ENCODE measurements at places on chromosomes 7 and 10.
A peak's percentile ranks its signal among the peaks of the same experiment; 100 is the strongest.

- DNase-seq, result no peak
Observed at GRCh38 chr10:130409331-130409730, 273.1 kb downstream of the GLRX3 start.

GRCh38 chr10:116444527-116445142, 17.0 kb downstream of the PNLIPRP3 start:
- DNase-seq, result peak; percentile 59

GRCh38 chr10:127132451-127132850, 63.9 kb downstream of the INSYN2A start:
- DNase-seq, result no peak

- DNase-seq, result no peak
Observed at GRCh38 chr7:21256310-21256877, 171.5 kb upstream of the SP4 start.

DNA sequence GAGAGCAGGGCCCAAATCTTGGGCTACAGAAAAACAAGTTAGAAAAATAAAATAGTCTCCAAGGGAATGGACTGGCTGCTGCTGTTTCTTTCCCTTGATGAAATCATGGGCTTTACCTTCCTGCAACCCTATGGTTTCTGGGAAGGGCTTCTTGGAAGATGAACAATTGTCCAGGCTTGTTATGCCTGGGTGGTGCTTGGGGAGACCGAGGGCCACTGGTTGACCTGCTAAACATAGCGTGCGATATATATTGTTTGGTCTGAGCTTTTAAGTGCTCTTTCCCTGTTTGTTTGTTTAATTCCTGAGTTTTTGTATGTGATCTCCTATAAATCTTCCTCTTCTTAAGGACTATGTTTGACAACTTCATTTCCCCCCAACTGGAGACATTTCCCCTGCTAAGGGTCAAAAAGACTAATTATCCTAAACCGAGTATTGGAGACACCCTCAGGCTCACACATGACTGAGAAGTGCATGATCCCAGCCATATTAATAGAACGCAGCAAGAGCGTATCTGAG, 37.9 kb downstream of the SLC25A28 start:
- no peak for DNase-seq

DNA sequence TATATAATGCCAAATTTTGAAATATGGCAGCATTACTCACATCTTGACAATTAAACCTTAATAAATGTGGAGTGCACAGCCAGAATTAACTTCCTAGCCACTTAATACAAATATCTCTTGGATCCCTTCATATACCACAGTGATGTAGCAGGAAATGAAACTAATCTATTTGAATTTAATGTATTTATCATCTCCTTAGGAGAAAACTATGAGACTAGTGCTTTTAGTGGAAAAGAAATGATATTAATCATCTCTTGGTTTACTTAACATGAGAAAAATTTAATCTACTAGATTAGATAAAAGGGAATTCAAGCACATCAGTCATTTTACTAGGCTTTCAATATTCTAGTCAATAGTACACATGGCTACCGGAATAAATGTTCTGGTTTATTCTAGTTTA, 55.7 kb upstream of the GPR22 start:
- no peak for DNase-seq

DNA sequence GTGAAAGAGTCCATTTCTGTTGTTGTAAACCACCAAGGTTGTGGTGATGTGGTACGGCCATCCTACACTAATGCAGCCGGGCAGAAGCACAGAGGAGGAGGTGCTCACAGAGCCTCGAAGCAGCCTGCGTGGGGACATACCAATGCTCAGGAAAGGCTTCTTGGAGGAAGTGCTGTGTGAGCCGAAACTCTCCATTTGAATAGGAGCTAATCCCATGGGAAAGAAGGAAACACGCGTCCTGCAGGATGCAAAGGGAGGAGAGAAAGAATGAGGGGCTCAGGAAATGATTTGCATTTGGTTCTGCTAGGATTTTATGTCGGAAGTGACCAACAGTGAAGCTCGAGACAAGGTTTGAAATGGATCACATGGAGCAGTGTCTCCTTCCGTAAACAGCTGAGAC, 477.9 kb upstream of the ANKRD30A start:
- peak; percentile 7 for DNase-seq

DNA sequence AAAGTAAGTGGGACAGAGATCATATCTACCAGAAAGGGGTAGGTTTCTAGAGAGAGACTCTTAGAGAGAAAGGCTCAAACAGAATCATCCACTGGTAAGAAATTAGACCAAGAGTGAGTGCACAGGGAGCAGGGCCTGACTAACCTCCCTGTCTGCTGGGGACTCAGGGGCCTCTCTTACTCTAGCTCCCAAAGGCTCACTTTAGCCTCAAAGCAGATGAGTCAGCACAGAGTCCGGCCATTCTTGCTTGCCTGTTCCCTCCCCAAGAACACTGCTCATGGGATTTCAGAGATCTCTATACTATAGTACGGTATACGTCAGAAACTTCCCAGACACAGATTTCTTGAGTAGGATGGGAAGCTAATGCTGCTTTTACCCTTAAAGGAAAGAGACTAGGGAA, 32.7 kb downstream of the RBM28 start:
- no peak for DNase-seq

DNA sequence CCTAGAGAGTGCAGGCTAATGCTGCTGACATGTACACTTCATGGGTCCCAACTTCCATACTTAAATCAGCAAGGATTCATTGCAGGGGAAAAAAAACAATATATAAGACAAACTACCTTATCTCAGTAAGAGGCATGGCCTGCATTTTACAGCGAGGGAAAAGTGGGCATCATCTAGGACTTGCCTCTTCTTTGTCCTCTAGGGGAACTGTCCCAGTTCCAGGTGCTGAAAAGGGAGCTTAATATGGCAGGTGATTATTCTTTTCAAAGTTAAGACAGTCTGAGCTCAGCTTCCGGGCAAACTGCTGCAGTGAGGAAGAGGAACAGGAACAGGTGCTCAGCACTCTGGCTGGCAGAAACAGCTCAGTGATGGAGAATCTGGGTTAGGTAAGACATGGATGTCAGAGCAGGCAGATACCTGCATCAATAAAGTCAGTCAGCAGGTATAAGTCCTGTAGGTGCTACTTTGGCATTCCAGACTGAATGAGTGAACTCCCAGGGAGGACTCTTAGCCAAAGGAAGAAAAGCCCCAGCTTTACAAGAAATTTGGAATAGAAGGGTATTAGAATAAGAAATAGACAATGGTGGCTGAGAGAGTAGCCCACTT, 147.2 kb downstream of the TMEM178B start:
- DNase-seq, result peak; percentile 61

- no peak for DNase-seq
Observed at GRCh38 chr7:151884312-151885201, 7.6 kb upstream of the PRKAG2 start.

- DNase-seq, result no peak
Observed at GRCh38 chr7:51144178-51144577, 172.4 kb downstream of the COBL start.

DNA sequence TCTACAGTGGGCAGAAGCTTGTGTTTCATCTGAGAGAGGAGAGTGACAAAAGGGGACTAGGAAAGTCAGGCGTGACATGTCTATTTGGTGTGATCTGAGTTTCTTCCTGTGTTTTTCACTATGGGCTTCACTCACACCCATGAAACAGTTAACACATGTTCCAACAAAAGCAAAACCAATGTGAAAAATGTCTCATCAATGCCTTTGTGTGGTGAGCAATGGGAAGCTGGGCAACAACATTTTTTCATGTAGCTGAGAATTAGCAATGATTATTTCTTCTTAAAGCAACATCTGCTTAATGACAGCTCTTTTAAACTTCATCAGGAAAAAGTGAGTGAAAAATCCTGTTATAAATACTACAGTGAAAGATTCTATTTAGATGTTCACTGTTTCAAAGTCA, 76.2 kb downstream of the NXPH1 start:
- no peak for DNase-seq

- DNase-seq, result no peak
Observed at GRCh38 chr10:112873541-112873940, 76.5 kb upstream of the TCF7L2 start.

GRCh38 chr10:27527666-27528295, 23.7 kb downstream of the RAB18 start:
- no peak for DNase-seq

GRCh38 chr10:97043563-97043855, 142.2 kb downstream of the SLIT1 start:
- DNase-seq, result no peak

DNA sequence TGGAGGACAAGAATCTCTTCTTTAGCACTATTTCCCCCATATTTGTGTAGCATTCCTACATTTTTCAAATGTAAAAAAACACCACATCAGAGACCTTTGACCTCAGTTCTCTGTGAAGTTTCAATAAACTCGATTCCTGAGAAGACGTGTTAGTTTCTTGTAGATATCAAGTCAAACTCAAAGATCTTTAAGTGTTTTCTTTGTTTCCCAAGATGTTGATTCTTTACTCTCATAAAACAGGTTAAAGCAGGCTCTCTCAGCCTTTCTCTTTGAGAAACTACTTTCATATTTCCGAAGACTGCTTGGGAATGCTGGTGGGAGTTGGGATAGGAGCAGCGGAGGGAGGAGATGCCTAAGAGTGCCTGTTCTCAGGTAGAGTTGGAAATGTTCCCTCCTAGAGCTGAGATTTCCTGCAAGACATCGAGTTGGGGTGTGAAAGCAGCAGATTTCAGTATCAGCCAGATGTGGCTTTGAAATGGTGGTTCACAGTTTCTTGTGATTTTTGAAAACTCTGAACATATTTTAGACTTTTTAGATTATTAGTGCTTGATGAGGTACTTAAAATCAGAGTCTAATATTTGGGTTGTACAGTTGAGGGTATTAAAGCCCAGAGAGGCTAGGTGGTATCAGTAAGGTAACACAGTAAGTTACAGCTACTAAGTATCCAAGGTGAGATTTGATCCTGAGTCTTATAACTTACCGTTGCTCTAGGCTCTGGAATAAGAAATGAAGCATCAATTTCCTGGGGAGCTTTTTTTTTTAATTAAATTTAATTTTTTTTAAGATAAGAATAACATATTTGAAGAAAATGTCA, 13.9 kb downstream of the ADK start:
- DNase-seq, result no peak

- DNase-seq, result no peak
Observed at GRCh38 chr10:15737656-15738055, 17.9 kb upstream of the ITGA8 start.

GRCh38 chr10:27252267-27253000, 11.8 kb upstream of the ACBD5 start:
- peak; percentile 55 for DNase-seq

GRCh38 chr7:108468246-108468645, 12.0 kb upstream of the NRCAM start:
- no peak for DNase-seq

DNA sequence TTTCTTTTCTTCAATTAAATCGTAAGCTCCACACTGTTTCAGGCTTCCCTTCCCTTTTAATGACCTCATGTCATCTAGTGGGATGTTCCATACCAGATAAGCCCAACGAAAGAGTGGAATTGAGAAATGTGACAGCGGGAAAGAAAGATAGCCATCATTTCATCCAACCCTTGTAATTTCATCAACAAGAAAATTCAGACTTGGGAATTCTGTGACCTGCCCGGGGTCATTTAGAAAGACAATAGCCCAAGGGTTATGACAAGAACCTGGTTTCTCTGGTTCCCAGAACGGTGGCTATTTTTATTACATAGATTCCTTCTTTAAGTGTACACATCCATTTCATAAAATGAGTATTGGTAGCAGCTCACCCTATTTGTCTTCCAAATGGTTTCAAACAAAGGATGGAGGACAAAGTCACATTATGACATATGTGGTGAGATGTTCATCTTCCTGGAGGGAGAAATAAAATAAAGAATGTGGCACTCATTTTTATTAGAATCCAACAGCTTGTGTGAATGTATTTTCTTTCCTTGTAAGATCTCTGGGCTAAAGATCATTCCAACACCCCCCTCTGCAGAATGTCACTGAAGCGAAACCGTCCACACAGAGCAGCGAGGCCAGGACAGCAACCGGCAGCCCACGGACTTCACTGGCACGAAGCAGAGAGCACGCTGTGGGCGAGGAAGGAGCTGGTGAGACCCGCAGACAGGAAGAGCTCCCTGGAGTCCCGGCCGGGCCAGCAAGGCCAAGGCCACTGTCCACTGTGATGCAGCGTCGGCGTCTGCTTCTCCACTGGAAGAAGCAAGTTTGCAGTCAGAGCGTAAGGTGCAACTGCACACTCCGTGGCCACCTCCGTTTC, 199.9 kb downstream of the KLF6 start:
- no peak for DNase-seq

DNA sequence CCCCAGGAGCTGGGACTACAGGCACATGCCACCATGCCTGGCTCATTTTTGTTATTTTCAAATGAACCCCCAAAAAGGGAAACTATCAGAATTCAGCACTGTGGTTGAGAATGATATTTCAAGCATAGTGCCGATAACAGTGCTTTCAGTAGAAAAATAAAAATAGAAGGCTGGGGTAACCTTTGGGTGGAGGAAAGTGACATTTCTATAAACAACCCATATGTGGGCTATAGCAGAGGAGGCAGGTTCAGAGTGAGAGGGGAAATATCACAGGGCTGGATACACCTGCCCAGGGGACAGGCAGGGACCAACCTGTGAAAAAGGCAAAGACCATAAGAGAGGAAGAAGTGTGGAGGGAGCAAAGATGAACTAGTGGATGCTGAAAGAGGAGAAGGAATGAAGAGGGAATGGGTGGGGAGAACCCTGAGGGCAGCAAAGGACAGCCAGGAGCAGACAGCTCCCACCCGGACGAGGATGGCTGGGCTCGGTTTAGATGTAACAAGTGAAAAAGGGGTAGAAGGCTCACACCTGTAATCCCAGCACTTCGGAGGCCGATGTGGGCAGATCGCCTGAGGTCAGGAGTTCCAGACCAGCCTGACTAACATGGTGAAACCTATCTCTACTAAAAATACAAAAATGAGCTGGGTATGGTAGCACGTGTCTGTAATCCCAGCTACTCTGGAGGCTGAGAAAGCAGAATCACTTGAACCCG, 56.5 kb downstream of the MAP3K8 start:
- DNase-seq, result no peak

GRCh38 chr7:117648203-117648866, 168.5 kb downstream of the CFTR start:
- DNase-seq, result no peak

DNA sequence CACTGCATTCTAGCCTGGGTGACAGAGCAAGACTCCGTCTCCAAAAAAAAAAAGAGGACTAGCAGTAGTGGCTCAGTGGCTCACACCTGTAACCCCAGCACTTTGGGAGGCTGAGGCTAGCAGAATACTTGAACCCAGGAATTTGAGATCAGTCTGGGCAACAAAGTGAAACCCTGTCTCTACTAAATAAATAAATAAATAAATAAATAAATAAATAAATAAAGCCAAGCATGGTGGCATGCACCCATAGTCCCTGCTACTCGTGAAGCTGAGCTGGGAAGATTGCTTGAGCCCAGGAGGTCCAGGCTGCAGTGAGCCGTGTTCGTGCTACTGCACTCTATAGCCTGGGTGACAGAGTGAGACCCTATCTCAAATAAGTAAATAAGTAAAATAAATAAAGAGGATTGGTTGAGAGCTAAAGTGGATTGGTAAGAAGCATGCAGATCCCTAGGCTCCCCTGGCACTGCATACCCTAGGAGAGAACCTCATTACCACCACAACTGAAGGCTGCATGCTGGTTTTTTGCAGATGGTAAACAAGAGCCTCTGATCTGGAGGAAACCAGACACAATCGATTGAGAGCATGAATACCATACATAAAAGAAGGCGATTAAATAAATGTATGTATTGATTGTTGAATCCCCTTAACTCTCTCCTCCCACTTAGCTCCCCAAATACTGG, 163.2 kb downstream of the REEP3 start:
- DNase-seq, result no peak
